AG04450 (cell line): ENCODE measurements at places on chromosomes 4 and X. TPM values are rescaled to one million over a fixed set of nuclear protein-coding genes. Genes with fewer than 3 reads are reported as not detected.

The BLTP1 gene
- 48.2 and 69.3 TPM in 2 replicates for polyA plus RNA-seq

The RWDD4 gene
- 11.0 and 17.0 TPM in 2 replicates for polyA plus RNA-seq

The HSFX3 gene
- not detected in 2 replicates for polyA plus RNA-seq

The CXCL10 gene
- 3.0 TPM in 2 replicates for polyA plus RNA-seq

The HPGD gene
- polyA plus RNA-seq = 0.21 TPM in 1 of 2 replicates, not detected in the other

The CLIC2 gene
- 0.55 and 1.2 TPM in 2 replicates for polyA plus RNA-seq

The ITIH6 gene
- not detected in 2 replicates for polyA plus RNA-seq

The GRSF1 gene
- polyA plus RNA-seq = 85.7 and 120 TPM in 2 replicates

The AMBN gene
- not detected in 2 replicates for polyA plus RNA-seq

The AFM gene
- not detected in 2 replicates for polyA plus RNA-seq

- no peak for DNase-seq
Measured at GRCh38 chrX:30364229-30364628, 55.0 kb upstream of the NR0B1 start.

DNA sequence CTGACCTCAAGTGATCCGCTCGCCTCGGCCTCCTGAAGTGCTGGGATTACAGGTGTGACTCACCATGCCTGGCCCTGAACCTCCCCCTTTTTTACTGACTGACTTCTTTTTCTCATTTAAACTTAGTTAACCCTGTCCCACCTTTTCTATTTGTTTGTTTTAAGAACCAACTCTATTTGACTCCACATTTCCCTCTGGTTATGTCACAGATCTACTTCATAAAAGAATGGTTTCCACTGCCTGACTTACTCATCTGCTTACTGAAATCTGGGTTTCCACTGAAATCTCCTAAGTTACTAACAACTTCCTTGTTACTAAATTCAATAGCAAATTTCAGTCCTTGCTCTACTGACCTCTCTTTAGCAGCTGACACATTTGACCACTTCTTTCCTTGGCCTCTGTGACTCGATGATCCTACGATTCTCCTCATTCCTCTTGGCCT lies 28.0 kb upstream of the NSUN7 start:
- no peak for DNase-seq

DNA sequence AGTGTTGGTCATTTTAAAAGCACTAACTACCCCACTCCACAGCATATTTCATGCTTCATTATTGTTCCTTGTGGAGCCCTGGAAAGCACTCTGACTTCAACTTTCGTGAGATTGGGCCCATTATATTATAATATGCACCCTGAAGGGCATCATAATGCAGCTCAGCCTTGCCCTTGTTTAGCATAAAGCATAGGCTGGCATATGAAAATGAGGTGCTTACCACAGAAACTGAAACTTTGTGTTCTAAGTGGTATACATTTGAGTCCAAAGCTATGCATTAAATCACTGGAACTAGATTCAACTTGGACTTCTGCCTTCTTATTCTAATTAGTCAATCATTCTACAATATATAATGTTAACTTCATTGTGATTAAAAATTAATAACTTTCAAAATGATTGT lies 1027.9 kb downstream of the STIM2 start:
- no peak for DNase-seq

DNA sequence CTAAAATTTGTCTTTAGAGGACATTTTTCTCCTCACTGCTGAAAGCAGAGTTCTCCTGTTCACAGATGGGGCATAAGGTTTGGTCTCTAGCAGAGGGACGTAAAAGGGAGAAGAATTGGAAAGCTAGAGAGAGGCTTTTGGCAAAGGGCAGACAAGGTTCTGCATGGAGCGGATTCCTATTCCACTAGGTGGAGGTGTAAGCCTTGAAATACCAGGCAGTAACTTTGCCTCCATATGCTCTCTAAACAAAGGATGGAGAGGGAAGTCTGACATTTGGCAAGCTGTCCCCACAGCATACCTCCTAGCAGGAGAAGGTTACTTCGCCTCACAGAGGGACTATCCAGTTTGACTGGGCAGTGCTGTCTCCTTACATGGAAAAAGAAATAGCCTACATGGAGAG lies 174.7 kb downstream of the DACH2 start:
- DNase-seq = no peak

- no peak for DNase-seq
Measured at GRCh38 chr4:93779228-93779627, 49.3 kb upstream of the ATOH1 start.

DNA sequence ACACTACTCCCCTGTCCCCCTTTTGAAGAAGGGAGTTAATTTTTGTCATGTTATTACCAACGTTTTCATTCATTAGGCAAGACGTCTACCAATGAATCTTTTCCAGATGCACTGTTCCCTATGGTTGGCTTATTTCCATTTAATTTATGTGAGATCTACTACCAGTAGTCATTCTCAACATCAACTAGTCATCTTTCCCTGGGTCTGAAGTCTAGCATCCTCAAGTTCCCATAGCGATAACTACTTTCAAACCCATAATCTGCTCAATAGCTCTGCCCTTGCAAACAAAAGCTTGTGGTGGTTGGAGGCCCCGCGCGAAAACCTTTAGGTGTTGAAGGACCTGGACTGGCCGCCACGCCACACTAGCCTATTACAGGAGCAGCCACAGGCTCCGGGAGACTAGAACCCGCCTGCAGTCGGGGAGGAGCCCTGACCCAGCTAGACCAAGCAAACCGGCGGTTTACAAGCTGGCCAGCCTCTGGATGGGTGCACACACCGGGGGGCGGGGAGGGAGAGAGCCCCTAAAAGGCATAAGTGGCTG lies 746 bp downstream of the PPAT start:
- DNase-seq = no peak

GRCh38 chrX:14630733-14631132 lies 101.4 kb downstream of the GLRA2 start:
- no peak for DNase-seq

DNA sequence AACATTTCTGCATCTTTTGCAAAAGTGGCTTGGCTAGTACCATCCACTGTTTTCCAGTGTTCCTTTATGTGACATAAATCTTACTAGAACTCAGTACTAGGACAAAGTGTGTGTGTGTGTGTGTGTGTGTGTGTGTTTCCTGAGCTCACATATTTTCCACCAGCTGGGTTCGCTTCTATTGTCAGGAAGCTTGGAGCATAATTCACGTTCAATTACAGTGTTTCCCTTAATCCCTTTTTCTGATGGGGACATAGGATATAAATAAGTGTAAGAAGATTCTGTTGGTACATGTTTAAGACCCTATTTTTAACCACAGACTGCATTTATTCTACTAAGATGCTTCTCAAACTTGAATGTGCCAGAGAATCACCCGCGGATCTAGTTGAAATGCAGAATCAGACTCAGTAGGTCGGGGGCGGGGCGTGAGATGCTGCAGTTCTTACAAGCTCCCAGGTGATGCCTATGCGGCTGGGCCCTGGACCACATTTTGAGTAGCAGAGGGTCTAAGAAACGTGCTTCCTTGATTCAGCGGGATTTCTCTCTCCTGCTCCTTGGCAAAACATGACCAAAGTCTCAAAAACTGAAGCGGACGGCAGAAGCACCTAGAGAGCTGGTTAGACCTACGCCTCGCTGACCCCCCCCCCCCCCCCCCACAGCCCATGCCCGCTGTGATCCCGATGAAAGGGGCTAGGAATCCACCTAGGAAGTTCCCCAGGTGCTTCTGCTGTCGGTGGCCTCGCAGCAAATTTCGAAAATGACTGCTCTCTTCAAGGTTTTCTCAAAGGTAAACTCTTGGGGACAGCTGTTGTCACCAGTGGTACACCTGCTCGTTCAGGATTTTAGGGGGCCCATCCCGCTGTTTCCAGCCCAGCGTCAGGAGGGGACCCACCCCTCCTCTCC lies 797 bp downstream of the CD99L2 start:
- no peak for DNase-seq

GRCh38 chr4:150972592-150972991 lies 42.5 kb downstream of the LRBA start:
- no peak for DNase-seq

GRCh38 chr4:20159516-20159915 lies 92.2 kb upstream of the SLIT2 start:
- no peak for DNase-seq

- no peak for DNase-seq
Measured at GRCh38 chr4:48343551-48343950, 2.2 kb downstream of the SLAIN2 start.

GRCh38 chr4:156999175-156999517 lies 27.5 kb upstream of the PDGFC start:
- DNase-seq = peak; percentile 94

- DNase-seq = no peak
Measured at GRCh38 chrX:13090339-13091110, 46.1 kb upstream of the FAM9C start.

- DNase-seq = peak; percentile 33
Measured at GRCh38 chrX:38891641-38892413, 90.6 kb downstream of the MID1IP1 start.

DNA sequence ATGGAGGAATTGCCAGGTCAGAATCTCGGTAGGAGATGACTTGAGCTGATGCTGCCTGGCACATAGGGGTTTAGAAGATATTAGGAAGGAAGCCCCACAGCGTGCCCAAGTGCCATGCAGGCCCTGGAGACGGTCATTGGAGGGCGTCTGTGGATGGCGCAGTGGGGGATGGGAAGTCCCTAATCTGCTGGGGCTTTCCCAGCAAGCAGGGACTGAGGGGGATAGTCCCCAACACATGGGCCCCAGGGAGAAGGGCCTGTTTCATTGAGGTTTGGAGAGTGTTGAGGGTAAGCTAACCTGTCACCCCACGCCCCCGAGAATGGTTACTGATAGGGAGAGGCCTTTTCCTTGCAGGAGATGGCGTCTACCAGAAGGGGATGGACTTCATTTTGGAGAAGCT lies 7.8 kb downstream of the TAFAZZIN start:
- DNase-seq = no peak

DNA sequence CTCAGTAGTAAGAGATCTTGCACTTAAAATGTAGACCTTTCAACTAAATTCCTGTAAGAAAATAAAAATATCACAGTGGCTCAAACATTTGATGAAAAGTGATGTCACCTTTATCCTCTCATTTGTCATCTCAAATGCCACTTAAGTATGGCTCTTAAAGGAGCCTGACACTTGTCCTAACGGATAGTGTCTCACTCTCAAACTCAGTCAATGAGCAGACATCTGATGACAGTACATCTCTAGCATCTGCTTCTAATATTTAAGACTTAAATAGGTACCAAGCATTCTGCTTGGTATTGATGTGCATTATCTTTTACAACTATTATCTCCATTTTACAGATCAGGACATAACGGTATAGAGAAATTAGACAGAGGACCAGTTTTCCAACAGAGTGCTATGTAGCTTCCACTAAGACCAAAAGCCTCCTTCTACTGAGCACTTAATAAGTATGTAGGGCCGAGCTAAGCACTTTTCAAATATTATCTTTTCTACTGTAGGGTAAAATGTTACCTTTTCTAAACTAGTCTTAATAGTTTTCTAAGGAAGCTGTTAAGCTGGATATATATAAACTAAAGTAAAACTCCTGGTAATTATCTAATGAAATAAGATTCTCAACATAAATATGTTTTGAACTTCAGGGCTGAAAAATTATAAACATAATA lies 110.2 kb downstream of the PDE5A start:
- no peak for DNase-seq

- no peak for DNase-seq
Measured at GRCh38 chrX:13440176-13440575, 120.3 kb upstream of the ATXN3L start.

GRCh38 chr4:181345931-181346330 lies 897.3 kb upstream of the TENM3 start:
- DNase-seq = no peak

- DNase-seq = no peak
Measured at GRCh38 chr4:14225688-14226207, 598.2 kb upstream of the BOD1L1 start.

DNA sequence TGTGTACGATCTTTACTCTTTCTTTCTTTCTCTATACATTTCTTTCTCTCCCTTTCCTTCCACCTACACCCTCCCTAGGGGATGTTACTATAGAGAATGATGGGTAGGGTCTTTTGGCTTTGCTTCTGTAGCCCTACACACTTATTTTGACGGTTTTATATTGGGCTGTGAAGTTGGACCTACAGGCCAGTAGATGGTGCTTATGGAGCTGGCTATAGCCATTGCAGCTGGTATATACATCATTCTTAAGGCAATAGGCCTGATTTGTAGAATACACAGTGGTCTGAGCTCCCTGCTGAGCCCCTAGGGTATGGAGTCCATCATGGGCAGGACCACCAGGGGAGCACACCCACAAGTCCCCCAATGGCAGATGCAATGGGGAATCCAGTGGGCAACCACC lies 1869.7 kb downstream of the STIM2 start:
- DNase-seq = no peak

GRCh38 chr4:13403326-13403725 lies 80.8 kb downstream of the RAB28 start:
- no peak for DNase-seq

DNA sequence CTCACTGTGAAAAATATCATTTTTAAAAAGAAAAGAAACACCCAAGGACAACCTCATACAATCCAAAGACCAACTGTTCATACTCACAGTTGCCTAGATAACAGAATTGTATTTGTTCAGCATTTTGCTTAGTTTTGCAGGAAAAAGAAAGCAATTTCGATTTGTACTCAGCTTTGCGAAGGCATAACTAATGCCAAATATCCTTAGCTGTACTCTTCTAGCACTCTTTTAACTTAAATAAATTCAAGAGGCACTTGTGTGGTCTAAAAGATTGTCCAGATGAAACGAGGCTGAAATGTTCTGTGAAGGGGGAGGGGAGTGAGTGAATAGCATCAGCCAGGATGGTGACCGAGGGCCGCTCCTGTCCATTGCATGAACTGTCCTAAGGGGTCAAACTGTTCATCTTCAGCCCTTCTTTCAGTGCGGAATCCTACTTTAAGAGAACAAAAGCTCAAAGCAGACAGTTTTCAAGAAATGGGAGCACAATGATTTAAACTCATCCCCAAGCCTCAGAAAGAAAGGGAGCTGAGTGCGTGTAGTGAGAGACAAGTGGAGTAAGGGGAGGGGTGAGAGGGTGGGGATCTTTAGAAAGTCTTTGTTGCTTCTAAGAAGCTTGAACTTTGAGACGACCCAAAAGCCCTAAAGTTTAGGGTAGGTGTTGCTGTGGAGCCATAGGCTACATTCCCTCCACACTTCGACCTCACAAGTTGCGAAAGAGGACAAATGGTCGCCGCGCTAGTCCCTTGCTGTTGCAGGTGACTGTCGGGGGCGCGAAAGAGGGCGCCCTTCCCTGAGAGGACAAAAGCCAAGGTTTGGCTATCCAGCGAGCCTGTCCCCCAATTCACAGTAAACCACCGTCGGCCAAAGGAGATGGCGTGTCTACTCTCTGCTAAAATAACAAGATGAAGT lies 4.0 kb upstream of the NEUROG2 start:
- DNase-seq = no peak

DNA sequence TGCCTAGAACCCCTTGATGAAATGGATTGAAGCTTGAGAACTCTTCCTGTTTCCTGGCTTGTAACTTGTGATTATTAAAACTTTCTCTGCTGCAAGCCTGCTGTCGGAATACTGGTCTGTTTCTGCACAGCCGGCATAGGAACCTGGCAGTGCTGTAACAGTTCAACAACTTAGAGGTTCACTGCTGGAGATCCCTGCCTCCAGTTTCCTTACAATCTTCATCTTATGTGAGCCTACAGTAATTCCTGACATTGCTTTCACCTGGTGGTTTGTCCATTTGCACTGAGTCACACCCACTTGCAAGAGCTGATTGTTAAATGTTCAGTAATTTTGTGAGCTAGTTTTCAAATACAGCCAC lies 1.3 kb upstream of the SEPSECS start:
- no peak for DNase-seq

GRCh38 chrX:65034668-65035445 lies 58.6 kb upstream of the ZC4H2 start:
- DNase-seq = no peak
